ENCODE measurements at places on chromosomes 4 and X. TPM values are rescaled to one million over a fixed set of nuclear protein-coding genes. Genes with fewer than 3 reads are reported as not detected.

GASK1B gene
- polyA plus RNA-seq, result 0.30 TPM

RASSF6 gene
- 10.8 TPM for polyA plus RNA-seq

TCEAL3 gene
- polyA plus RNA-seq, result 8.7 TPM

CXorf65 gene
- 1.5 TPM for polyA plus RNA-seq

GAGE12H gene
- polyA plus RNA-seq, result not detected

ABCG2 gene
- polyA plus RNA-seq, result not detected

BEND4 gene
- polyA plus RNA-seq, result 6.6 TPM

CHRDL1 gene
- not detected for polyA plus RNA-seq

HDX gene
- polyA plus RNA-seq, result 2.7 TPM

Data from IgD-negative memory B cell (primary cell).